ENCODE measurements at places on chromosomes 6 and 20.

GRCh38 chr20:46998477-46999240 is 104.0 kb downstream of the EYA2 start:
- DNase-seq, result no peak

GRCh38 chr20:52869698-52870501 is 102.3 kb upstream of the TSHZ2 start:
- DNase-seq, result no peak

DNA sequence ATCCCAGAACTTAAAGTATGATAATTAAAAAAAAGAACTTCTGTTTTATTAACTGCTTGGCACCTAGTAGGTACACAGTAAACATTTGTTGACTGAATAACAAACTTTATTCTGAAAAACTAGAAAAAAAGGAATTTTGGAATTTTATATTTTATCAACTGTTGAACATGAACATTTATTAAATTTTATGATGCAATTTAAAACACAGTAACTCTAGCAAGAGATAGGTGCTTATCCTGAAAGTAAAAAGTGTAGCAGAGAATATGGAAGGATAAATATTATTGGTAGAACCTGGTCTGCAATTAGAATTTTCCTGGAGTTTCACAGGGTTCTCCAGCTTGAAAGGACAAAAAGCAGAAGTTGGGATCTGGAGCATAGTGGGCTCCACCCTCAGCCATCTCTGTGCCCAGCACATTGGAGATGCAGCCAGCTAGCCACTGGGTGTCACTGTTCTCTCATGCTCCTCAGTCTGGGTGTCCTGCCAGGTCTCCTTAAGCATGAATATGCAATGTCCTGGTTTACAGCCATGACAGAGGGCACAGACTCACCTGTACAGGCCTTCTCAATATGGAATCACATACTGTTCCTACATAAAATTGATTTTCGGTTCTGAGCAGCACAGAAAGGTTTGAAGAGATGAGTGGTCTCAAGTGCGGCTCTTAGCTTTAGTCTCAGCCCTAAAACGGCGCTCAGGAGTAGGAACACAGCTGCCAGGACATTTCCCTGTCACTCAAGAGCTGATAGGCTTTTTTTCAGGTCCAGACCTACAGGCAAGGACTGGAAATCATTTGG is 31.7 kb upstream of the IL20RA start:
- peak; percentile 77 for DNase-seq

GRCh38 chr6:40611434-40611833 is 24.3 kb upstream of the LRFN2 start:
- no peak for DNase-seq

- DNase-seq, result peak; percentile 97
These were observed 57.6 kb downstream of the FAM217A start for GRCh38 chr6:4021133-4021853.

DNA sequence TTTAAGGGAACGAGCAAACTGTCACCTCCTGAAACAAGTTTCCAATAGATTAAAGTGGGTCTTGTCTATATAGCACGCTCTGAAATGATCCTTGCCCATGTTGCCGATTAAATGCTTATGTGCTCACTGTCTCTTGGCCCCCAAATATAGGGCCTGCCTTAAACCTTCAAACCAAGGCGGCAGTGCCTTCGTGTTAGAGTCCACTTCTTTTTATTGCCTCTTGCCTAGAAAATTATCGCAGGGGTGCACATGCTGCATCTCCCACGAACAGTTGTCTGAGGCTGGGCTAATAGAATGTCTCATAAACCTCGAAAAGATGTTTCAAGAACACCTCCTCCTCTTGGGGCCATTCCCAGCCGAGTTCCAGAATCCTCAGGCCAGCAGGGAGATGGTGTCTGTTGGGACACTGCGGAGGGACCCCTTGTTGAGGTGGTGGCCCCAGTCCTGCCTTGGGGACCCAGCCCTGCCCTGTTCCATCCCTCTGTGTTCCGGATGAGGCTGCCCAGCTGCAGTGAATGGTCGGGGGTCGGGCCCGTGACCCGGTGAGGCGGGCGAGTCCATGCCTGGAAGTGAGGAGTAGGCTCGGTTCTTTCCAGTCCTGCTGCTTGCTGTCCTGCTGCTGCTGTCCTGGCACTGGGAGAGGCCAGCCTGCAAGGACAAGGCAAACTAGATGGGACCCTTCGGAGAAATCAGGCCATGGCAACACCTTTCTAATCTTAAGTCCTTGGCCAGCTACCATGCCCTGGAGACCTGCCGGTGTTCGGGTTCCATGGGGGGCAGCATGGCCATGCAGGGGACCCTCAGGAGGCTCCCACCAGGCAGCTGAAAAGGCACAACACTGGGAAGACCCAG is 34.7 kb upstream of the SLCO4A1 start:
- no peak for DNase-seq

GRCh38 chr6:96304997-96305396 is 216.6 kb upstream of the UFL1 start:
- no peak for DNase-seq

DNA sequence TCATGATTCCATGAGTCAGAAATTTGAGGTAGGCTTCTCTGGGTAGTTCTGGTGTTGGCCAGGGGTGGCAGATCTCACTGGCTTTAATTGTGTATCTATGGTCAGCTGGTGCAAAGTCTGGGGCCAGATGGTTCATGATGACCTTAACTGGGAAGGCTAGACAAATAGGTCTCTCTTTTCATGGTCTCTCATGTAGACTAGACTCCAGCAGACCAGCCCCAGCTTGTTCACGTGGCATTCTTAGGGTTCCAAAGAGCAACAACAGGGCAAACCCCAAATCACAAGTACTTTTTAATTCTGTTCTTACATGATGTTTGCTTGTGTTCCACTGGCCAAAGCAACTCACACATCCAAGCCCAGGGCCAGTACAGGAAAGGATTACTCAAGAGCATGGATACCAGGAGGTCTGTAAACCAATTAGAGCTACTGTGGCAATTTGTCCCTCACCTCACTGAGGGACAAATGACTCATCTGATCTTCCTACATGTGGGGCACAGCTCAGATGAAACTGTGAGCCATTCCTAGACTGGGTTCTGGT is 79.5 kb upstream of the PBOV1 start:
- DNase-seq, result no peak

- DNase-seq, result no peak
These were observed 46.8 kb downstream of the LY86 start for GRCh38 chr6:6635291-6635690.

GRCh38 chr20:64063389-64064144 is 569 bp downstream of the TCEA2 start:
- no peak for DNase-seq

- no peak for DNase-seq
These were observed 142.1 kb downstream of the MYB start for GRCh38 chr6:135323202-135323668.

DNA sequence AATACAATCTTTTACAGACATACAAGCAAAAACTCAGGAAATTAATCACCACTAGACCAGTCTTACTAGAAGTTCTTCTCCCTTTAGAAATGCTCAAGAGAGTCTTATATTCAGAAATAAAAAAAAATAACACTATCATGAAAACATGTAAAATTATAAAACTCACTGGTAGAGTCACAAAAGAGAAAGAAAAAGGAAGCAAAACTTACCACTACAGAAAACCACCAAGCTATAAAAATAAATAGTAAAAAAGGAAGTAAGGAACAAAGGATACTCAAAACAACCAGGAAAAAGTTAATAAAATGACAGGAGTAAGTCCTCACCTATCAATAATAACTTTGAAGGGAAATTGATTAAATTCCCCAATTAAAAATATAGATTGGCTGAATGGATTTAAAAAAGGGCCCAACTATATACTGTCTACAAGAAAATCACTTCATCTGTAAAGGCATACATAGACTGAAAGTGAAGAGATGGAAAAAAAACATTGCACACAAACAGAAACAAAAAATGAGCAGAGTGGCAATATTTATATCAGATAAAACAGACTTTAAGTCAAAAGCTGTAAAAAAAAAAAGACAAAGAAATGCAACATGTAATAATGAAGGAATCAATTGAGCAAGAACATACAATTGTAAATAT is 489.5 kb downstream of the KIF16B start:
- DNase-seq, result no peak

- peak; percentile 70 for DNase-seq
These were observed 24.5 kb downstream of the ACSS1 start for GRCh38 chr20:25033265-25033923.

GRCh38 chr6:35640017-35640664 is 48.6 kb downstream of the FKBP5 start:
- DNase-seq, result no peak

- DNase-seq, result peak; percentile 77
These were observed at the start of gene NPEPL1 for GRCh38 chr20:58692579-58693225. NPEPL1 (plus strand) TSS chr20:58692800; CDS start chr20:58692901, 101 bp downstream.

GRCh38 chr6:101477436-101477835 is 83.9 kb downstream of the GRIK2 start:
- DNase-seq, result no peak

DNA sequence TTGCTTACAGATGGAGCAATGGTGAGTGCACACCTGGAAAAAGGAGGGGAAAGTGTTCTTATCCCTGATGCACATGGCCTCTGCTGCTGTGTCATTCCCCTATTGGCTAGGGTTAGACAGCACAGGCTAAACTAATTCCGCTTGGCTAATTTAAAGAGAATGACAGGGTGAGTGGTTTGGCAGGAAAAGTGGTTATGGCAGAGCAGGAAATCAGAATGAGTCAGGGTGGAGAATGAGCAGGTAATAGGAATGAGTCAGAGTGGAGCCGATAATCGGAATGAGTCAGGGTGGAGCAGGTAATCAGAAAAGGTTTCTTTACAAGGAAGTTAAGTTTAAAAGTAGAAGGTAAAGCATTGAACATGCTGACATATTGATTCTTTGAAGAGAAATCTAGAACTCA is 355.5 kb upstream of the HTR1E start:
- no peak for DNase-seq

- DNase-seq, result no peak
These were observed 119.5 kb downstream of the ARHGAP18 start for GRCh38 chr6:129590408-129591022.

DNA sequence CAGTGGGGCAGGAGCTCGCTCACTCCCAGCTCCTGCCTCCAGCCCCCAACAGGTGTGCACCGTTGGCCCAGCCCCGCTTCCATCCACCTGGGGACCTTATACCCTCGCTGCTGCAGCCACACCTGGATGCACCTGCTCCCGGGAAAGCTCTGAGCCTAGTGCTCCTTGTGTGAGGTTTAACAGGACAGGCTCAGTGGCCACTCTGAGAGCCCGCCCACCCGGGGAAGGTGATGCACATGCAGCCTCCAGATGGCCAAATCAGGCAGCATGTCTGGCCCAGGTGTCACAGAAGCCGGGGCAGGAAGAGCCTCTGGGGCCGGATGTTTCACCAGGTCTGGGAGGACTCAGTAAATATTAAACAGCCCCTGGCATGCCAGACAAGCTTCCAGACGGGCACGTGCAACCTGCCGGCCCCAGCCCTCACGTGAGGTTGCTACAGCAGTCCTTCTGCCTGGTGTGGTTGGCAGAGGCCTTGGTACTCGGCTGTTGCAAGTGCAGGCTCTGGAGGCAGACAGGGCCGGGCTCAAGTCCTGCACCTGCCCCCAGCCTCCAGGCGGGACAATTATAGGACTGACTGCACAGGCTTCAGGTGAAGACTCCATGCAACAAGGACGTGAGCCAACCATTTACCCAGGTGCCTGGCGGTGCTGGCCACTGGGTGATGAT is 66.9 kb downstream of the RIPOR3 start:
- DNase-seq, result no peak

- no peak for DNase-seq
These were observed 8.1 kb upstream of the BCKDHB start for GRCh38 chr6:80098392-80098791.

GRCh38 chr6:15441215-15441868 is 195.5 kb downstream of the JARID2 start:
- DNase-seq, result no peak

GRCh38 chr20:46267108-46268105 is 40.9 kb downstream of the CDH22 start:
- no peak for DNase-seq

DNA sequence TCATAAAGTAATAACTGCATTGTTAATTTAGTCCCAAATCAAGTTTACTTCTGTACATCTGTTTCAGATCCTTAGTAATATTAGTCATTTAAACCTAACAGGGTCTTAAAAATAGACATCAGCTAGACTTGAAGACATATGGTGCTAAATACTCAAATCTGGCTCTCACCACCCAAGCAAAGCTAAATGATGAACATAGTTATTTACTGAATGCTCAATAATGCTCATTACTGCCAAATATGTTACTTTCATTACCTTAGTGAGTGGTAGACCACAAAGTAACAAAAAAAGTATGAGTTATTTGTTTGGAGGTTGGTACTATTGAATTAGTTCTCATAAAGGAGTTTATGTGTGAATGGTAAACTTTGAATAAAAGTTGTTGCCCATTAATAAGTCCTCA is 502.1 kb downstream of the PKHD1 start:
- DNase-seq, result no peak

- peak; percentile 41 for DNase-seq
These were observed 3.6 kb upstream of the TFEB start for GRCh38 chr6:41739041-41739440.

DNA sequence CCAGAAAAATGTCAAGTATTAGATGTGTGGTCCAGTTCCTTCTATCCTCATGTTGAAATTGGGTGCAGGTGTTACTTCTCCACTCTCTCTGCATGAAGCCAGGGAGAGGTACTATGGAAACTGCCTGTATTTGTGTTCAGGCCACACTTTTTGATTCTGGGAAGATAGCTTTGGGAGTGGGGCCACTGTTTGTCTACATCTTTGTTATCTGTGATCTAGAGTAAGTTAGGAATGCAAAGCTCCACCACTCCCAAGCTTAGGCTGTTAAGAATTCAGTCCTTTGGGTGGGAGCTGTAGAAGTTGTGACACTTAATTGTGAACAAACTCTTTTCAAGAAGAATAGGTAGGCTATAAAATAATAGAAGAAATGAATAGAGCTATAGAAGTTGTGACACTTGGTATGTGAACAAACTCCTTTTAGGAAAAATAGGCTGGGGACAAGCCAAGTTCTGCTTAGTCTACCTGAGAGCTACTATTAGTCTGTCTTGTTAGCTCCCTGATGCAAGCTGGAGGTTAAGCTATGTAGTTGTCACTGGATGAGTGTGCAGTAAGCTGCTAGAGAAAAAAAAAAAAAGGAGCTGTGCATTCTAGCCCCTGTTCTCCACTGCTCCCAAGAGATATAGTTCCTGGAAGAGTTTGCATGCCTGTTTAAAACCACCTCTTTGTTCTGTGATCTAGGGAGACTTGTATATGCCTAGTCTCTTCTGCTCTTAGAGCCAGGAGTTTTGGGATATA is 7.1 kb upstream of the GFRAL start:
- DNase-seq, result no peak

DNA sequence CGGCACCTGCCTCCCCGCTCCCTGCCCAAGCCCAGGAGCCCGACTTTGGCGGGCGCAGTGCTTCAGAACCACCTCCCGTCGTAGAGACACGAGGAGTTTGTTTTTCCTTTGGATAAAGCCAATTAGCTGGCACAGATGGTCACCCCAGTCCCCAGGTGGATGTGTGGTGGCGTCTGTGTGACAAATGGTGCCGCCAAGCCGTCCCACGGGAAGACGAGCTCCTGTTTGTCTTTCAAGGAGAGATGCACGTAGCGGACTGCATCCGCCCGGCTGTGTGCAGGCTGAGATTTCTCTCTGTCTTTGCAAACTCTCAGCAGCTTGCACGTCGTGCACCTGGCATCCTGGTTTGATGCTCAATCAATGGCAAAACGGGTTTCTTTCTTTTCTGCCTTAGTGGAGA is 16.1 kb upstream of the MRGBP start:
- no peak for DNase-seq

Data from large intestine (tissue), 12 donors.